RPMI8226 (cell line): ENCODE measurements at places on chromosomes 4 and X.

DNA sequence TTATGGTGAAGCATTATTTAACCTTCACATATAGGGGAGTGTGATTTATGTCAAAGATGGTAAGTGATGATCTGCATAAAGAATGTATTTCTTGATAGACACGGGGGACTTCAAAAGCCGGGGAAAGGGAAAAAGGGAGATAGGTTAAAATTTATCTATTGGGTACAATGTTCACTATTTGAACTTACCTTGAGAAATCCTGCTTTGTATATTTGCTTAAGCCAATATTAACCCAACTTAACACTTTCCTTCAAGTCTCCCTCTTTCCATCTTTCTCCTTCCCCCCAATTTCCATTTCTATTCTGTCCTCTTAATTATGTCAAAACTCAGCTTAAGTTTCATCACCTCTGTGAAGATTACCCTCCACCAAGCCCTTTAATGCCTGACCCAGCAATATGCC lies 149.0 kb upstream of the ANK2 start:
- no peak for DNase-seq

DNA sequence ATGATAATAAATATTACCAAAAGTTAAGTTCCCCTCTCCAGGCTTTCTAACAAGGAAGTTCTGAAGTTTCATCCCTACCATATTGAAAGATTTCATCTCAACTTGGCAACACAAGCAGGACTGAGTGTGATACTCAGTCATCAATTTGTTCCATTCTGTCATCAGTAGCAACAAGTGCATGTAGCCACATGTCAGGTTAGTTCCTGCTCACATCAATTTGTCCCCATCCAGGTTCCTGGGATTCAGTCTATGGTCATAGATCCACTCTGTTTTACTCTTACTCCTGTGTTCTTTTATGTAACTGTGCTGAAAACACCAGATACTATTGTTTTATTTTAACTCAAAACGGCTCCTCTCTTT lies 22.2 kb downstream of the SMPX start:
- no peak for DNase-seq

DNA sequence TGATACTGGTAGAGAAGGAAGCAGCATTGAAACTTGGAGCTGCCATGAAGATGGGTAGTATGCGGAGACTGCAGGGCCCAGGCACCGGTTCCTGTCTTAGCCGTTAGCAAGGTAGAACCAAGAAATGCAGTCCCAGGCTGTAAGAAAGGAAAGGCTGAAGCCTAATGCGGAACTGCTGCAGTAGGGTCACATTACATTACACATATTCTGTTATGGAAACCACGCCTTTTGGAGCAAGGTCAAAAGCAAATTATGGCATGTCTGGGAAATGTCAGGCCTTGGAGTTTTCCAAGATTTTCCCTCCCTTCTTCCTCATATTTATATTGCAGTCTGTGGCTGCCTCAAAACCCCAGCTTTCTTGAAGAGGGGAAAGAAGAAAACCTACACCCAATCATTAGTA lies 204.8 kb upstream of the RASGEF1B start:
- no peak for DNase-seq

DNA sequence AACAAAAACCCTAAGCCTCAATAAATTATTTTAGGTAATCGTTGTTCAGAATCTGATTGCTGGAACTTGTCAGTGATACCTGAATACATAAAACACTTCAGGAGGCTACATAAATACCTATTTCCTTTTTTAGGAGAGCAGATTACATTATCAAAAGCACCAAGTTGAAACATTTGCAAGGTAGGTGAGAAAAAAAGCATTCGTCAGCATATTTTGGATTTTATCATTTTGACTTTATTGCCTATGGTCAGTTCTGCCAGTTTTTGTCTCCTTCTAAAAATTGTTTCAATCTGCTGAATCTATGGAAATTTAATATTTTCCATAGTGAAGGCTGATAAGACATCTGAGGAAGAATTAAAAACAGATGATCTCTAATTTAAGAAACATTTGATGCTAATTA lies 16.5 kb upstream of the MAD2L1 start:
- DNase-seq: no peak

GRCh38 chrX:42955349-42955748 lies 177.4 kb upstream of the PPP1R2C start:
- DNase-seq: peak; percentile 66

DNA sequence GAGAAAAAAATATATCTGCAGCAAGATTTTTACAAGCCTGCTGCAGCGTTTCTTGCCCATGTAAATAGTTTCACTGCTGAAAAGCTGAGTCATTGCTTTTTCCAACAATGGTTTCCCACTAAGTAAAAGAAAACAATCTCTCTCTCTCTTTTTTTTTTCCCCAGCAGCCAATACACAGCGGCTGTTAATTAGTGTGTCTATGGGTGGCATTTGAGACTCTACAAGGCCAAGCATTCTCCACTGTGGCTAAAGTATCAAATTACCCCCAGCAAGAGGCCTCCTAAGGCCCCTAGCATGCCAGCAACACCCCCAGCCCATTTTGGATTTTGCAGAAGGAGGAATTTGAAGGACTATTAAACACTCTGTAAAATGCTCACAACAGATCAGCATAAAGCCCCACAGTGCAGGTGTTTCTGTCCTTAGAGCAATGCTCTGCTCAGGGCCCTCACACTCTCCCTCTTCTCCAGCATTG lies 837.4 kb downstream of the TRIML1 start:
- DNase-seq: peak; percentile 78

- DNase-seq: no peak
Measured at GRCh38 chrX:51215266-51215665, 117.4 kb upstream of the NUDT10 start.

DNA sequence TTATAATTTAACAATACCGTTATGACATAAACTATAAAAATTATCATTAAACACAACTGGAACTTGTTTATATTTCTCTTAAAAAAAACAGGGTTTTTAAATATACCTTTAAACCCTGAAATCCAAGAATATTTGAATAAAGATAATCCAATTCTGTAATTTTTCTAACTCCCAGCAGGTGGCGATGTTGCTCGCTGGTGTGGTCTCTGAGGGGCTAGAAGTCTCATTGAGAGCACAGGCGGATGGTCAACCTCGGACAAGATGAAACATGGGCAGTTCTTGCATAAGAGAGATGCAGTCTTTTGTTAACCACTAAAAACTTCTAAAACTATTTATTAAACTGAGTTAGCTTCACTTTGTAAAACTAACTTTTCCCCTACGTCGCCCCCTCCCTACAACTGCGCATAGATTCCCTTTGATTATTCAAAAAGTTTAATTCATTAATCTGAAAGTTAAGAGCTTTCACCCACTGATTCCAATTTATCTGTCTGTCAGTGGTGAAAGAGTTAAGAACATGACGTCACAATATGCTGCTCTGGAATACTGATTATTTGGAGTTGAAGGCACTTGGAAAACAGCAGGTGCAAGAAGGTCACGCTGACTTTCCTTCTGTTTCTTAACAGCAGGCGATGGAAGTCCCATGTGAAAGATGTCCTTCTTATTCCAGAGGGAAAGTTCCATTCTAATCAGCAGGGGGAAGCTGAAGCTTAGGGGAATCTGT lies 29.5 kb downstream of the DMP1 start:
- DNase-seq: peak; percentile 32

- DNase-seq: no peak
Measured at GRCh38 chrX:27619459-27619858, 29.3 kb downstream of the DCAF8L2 start.

DNA sequence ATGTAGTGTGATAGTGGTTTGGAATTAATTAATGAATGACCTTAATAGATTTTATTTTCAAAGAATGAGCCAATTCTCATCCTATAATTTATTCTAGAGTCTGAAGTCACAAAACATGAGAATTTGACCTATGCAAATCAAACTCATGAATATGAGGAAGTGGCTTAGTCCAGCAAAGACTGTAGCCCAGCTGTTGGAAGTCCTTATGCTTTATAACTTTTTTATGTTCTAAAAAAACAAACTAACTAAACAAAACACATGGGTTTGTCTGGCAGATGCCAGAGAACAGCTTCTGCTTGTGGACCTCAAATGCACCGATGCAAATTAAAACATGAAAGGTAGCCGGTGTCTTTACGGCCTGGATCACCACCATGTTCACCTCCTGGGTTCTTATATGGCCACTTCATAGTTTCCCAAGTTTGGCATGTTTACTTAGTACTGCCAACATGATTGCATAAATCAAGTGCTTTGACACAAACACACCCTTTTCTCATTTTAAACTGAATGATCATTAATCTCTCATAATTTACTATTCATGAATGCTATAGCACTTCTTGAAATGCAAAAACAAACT lies 277.4 kb downstream of the PAPSS1 start:
- no peak for DNase-seq

DNA sequence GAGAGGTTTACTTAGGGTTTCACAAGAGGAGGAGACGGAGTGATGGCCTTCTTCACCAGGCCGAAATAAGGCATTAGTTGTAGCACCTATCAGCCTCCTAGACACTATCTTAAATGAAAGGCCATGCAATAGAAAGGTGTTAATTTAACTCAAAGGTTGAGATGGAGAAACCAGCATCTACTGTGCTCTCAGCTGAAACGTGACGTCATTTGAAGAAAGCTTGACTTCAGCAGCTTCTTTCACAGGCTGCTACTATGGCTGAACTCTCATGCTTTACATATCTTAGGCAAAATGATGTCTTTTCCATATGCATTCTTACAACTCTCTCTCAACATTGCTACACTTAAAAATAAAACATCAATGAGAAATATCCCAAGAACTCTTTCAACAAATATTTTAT lies 99.6 kb downstream of the GUCY2F start:
- no peak for DNase-seq

DNA sequence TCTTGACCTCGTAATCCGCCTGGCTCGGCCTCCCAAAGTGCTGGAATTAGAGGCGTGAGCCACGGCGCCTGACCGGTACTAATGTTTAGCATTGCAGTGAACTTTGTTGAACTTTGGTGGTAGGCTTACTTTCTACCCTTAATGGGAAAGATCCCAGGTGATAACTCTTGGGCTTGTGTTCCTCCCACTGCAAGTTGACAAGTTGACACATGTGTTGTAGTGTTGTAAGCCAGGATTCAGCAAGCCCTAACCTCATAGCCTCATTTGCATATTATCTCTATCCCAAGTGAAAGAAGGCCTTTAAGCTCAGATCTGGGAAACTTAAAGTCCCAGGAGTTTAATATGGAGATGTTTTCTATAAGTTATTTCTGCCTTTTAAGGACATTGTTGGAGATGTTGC lies 80.0 kb upstream of the CLCN4 start:
- no peak for DNase-seq

GRCh38 chr4:179804440-179804839 lies 2362.2 kb upstream of the AGA start:
- no peak for DNase-seq

DNA sequence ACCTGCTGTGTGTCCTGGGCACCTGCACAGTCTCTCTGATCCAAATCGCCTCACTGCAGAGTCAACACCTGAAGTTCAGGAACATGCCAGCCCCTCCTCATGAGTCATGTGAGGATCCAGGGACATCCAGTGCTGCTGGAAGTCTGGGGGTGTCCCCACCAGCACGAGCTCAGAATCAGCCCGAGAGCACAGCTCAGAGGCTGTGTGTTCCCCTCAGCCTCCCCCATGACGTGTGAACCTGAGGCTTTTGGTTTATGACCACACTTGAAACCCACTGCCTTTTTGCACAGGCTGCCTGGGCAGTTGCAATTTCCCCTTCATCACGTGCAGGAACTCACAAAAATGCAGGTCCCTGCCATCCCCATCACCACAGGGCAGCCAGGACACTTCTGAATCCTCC lies 47.1 kb downstream of the PPP2R2C start:
- no peak for DNase-seq

DNA sequence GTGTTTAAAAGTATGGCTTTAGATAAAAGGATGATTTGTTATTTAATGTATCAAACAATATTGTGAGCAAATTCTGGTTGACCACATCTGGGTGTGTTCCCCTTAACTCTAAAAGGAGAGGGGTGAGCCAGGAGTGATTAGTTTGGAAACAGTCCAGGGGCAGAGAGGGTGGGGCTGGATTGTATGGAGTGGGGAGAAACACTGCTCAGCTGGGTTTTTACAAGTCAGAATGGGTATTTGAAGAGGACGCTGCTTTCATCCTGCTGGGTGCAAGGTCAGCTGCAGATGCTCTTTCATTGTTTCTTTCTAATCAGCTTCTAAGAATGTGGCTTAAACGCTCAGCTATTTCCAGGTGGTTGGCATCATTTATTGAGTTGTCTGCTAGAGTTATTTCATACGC lies 82.8 kb upstream of the LIMCH1 start:
- DNase-seq: no peak

DNA sequence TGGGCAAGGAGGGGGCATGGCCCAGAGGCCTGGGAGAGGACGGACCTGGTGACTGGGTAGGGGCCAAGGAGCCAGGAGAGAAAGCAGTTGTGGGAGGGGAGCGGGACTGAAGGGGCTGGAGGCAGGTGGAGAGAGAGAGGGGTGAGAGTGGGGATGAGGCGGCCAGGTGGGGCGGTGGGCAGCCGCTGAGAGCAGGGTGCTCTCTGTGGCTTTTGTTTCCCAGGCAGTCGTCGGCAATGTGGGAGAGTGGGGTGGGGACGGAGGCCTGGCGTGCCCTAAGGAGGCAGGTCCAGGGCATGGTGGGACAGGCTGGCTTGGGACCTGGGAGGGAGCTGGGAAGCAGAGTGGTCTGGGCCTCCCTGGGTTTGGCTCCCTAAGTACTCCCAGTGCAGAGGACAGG lies 3.2 kb upstream of the ATP2B3 start:
- no peak for DNase-seq

GRCh38 chr4:184503869-184504300 lies 29.5 kb upstream of the IRF2 start:
- DNase-seq: peak; percentile 59

DNA sequence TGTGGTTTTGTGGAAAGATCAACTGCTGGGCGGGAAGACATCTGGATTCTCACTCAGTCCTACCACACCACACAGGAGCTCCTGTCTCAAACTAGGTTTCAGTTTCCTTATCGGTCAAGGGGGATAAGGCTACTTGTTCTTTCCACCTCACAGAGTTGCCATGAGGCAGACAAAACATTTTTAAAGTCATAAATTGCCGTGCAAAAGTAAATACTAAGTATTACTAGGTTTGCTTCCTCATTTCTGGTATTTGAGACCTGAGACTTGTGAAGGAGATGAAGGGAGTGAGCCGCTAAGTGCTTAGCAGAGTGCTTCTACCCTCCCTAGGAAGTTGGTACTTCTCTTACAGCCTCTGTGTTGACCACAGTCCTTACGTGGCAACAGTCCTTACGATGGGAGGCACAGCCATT lies 1.5 kb downstream of the LAP3 start:
- peak; percentile 45 for DNase-seq

GRCh38 chr4:17218786-17219185 lies 293.1 kb downstream of the QDPR start:
- no peak for DNase-seq

DNA sequence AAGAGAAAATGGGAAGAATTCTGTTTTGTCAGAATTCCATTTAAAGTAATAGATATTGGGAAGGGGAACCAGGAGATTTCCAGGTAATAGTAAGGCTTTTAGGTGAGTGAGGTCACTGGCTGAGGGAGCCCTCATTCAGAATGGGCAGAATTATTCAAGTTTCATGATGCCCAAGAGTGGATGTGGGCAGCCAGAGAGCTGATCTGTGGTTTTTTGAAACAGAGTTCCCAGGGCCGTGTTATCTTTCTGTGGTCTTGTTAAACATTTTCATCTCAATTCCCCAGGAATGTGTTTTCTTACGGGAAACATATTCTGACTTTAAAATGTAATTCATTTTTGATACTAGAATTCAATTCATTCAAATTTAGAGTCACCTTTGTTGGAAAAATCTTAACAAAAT lies 182.0 kb upstream of the AADAT start:
- no peak for DNase-seq

GRCh38 chr4:28004520-28004919 lies 1143.9 kb downstream of the STIM2 start:
- no peak for DNase-seq

- peak; percentile 62 for DNase-seq
Measured at GRCh38 chrX:39335513-39336235, 534.4 kb downstream of the MID1IP1 start.
